Ascending aorta (tissue), 2 donors: ENCODE measurements at places on chromosomes 7 and 10. TPM values are rescaled to one million over a fixed set of nuclear protein-coding genes. Genes with fewer than 3 reads are reported as not detected.
A peak's percentile ranks its signal among the peaks of the same experiment; 100 is the strongest.

AKAP9 gene
- 14.4 TPM for total RNA-seq

DNA sequence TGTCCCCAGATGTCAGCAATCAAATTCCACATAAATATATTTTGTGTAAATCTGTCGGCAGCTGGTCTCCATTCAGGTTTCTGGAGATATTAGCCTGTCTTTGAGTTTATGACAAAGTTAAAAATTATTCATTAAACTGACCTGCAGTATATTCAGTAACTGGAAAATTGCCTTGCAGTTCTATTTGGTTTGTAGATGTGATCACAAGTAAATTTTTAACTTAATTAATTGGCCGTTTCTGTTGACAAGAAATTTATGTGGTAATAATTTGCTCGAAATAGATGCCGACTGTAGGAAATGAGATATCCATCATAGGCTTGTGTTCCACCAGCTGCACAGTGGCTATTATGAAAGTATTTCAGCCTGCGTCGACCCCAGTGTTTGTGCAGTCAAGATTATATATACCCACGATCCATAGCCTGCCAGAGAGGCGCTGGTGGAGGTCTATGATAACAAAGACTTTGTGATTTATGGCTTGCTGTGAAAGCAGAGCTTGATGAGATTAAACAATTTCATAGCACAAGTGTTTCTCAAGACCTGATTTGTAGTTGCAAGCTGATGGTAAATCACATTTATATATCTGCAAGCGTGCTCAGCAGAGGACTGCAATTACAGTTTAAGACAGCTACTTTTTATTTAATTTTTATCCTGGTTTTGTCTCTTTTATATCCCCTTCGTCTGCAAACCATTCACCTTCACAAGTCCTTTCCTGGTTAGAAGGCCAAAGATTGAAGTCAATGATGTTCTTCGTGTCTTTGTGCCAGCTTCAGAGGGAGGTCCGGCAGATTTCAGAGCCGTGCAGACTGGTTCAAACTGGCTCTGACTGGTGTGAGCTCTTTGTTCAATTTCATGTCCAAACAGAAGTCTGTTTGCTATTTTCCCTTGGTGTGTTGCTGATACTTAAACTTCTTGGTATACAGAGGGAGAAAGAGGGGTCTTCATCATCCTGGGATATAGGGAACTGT lies 850.9 kb downstream of the LRMDA start:
- DNase-seq, result no peak
- no peaks in the 10 kb centered on the region for H3K36me3 ChIP-seq
- no peaks in the 10 kb centered on the region for H3K27me3 ChIP-seq

CNPY1 gene
- not detected for total RNA-seq

GRCh38 chr10:26781797-26782196 lies 79.0 kb downstream of the ABI1 start:
- H3K4me1 ChIP-seq, result peaks cover 10% of the 10 kb centered on the region
- no peak for DNase-seq
- no peaks in the 10 kb centered on the region for H3K27me3 ChIP-seq
- H3K27ac ChIP-seq, result peak overlapping the region; percentile 31
- no peak overlapping the region for H3K4me3 ChIP-seq

SEC24C gene
- 65.9 TPM for total RNA-seq

DNA sequence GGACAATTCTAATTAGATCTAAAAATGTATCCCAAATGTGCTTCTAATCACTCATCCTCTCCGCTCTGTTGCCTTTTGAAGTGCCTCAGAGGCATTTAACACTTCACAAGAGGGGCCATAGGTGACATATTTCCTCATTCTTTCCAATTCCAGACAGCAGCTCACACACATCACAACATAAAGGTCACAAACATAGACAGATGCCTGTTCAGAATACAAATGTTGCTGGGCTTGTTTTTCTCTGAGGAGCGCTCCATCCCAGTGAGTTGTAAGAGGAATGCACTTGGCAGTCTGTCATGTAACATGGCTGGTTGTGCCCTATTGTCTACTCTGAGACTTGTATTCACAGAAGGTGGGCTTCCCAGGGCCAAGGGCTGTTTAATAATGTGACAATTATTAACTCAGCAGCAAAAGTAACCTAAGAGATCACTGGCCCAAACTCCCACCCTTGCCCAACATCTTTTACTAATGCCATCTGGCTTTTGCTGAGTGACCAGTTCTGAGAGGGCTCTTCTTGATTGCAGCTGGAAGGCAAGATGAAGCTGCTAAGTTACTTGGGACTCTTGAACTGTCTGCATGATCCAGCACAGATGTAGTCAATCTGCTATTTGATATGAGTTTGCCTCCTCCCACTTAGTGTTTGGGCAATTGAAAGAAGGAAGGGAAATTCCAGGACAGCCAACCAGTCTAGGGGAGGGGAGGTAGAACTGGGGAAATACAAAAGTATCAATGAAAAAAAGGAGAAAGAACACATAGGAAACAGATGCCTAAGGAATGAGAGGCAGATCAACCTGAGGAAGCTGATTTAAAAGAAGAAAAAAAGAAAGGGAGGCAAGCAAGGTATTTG lies 13.6 kb downstream of the PON2 start:
- peaks cover 3% of the 10 kb centered on the region for H3K36me3 ChIP-seq
- no peaks in the 10 kb centered on the region for H3K4me1 ChIP-seq
- H3K27ac ChIP-seq, result no peak overlapping the region
- no peaks in the 10 kb centered on the region for H3K27me3 ChIP-seq
- H3K4me3 ChIP-seq, result no peak overlapping the region
- no peak for DNase-seq

- H3K4me1 ChIP-seq, result no peaks in the 10 kb centered on the region
- no peak for DNase-seq
- H3K36me3 ChIP-seq, result no peaks in the 10 kb centered on the region
- H3K27me3 ChIP-seq, result no peaks in the 10 kb centered on the region
- H3K27ac ChIP-seq, result no peak overlapping the region
Observed at GRCh38 chr7:26813432-26813831, 51.0 kb downstream of the SKAP2 start.

GRCh38 chr7:595621-596010 lies 76.0 kb upstream of the PDGFA start:
- no peak overlapping the region for H3K4me3 ChIP-seq
- H3K27ac ChIP-seq, result no peak overlapping the region
- H3K4me1 ChIP-seq, result peaks cover 42% of the 10 kb centered on the region
- DNase-seq, result no peak
- no peaks in the 10 kb centered on the region for H3K36me3 ChIP-seq

GIMAP4 gene
- 29.5 TPM for total RNA-seq

DNA sequence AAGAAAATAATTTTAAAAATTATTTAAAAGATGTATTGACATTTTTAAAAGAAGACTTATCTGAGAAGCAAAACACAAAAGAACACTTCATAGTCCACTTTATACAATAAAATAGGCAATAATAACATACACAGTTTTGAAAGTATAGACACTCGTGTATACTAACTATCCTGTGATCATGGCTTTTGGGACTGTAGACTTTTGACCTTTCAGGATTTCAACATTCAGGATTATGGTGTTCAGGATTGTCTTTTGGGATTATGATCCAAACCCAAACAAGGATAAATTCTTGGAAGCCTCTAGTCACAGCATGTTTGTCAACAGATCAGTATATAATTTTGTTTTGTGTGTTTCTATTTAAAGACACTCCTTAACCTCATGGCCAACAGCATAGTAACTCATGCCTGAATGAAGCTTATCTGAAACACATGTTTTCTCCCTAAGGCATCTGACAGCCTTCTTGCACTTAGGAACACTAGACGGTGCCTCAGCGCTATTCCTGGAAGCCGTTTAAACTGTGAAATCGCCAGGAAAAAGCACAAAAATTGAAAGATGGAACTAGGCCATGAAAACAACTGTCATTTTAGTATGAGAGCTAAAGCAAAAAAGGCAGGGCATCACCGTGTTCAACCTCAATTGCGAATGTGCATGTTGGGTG lies 29.9 kb downstream of the GSAP start:
- no peak overlapping the region for H3K27ac ChIP-seq
- DNase-seq, result no peak
- H3K27me3 ChIP-seq, result no peaks in the 10 kb centered on the region
- no peak overlapping the region for H3K4me3 ChIP-seq
- H3K4me1 ChIP-seq, result no peaks in the 10 kb centered on the region
- no peaks in the 10 kb centered on the region for H3K36me3 ChIP-seq

DNA sequence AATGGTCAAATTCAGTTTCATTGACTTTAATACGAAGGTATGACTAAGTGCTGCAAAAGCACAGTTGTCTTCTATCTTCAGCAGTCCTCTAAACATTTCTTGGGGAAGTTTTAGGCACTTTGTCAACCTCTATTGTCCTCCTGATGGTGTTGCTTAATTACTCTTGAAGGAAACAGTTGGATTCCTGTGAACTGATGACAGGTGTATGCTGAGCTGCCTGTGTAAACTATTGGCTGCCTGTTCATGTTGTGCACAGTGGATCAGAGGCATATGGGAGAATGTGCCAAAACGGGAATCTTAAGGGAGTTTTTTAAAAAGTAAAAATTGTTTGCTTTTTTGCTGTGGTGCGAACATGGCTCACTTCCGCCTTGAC lies 221.0 kb downstream of the AUTS2 start:
- H3K27ac ChIP-seq, result no peak overlapping the region
- no peak overlapping the region for H3K4me3 ChIP-seq
- H3K36me3 ChIP-seq, result no peaks in the 10 kb centered on the region

GRCh38 chr10:14124941-14125340 lies 205.8 kb downstream of the FRMD4A start:
- H3K4me1 ChIP-seq, result no peaks in the 10 kb centered on the region
- H3K27me3 ChIP-seq, result no peaks in the 10 kb centered on the region
- H3K4me3 ChIP-seq, result no peak overlapping the region
- H3K27ac ChIP-seq, result no peak overlapping the region

- peak overlapping the region; percentile 19 for H3K27ac ChIP-seq
- no peak overlapping the region for H3K4me3 ChIP-seq
Observed at GRCh38 chr7:44386139-44386913, 60.9 kb upstream of the CAMK2B start.

DNA sequence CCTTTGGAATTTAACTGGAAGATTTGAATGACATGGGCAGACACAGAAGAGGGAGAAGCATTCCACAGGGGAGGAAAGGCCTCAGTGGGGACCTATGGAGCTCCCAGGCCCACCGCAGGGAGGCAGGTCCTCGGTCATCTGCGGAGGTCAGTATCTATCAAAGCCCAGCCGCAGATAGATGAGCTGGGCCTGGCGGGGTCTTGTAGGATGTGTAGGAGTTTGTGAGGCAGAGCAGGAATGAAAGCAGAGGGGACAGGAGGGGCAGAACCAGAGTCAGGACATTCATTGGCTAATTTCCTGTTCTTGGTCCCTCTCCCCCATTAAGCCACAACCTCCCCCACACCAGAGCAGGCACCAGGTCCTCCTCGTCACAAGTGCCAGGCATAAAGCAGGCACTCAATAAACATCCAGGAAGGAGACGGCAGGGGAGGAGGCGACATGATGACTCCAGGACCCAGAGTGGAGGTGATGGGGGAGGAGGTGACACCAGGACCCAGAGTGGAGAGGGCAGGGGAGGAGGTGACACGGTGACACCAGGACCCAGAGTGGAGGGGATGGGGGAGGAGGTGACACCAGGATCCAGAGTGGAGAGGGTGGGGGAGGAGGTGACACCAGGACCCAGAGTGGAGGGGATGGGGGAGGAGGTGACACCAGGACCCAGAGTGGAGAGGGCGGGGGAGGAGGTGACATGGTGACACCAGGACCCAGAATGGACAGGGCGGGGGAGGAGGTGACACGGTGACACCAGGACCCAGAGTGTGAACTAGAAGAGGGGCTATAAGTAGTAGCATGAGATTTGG lies 83.7 kb upstream of the PDGFA start:
- DNase-seq, result no peak
- peaks cover 20% of the 10 kb centered on the region for H3K4me1 ChIP-seq
- H3K27me3 ChIP-seq, result no peaks in the 10 kb centered on the region
- H3K27ac ChIP-seq, result peak overlapping the region; percentile 99
- peak overlapping the region; percentile 32 for H3K4me3 ChIP-seq

FBXL13 gene
- total RNA-seq, result 0.75 TPM

ADARB2 gene
- not detected for total RNA-seq

GRCh38 chr10:96656198-96656577 lies 64.1 kb downstream of the PIK3AP1 start:
- H3K4me3 ChIP-seq, result no peak overlapping the region
- no peaks in the 10 kb centered on the region for H3K27me3 ChIP-seq
- no peaks in the 10 kb centered on the region for H3K36me3 ChIP-seq
- H3K27ac ChIP-seq, result no peak overlapping the region
- H3K4me1 ChIP-seq, result no peaks in the 10 kb centered on the region
- no peak for DNase-seq

POMZP3 gene
- total RNA-seq, result 9.8 TPM

KCNIP2 gene
- 1.1 TPM for total RNA-seq

ZNF107 gene
- 0.85 TPM for total RNA-seq

- no peaks in the 10 kb centered on the region for H3K4me1 ChIP-seq
- DNase-seq, result no peak
- H3K4me3 ChIP-seq, result no peak overlapping the region
- no peaks in the 10 kb centered on the region for H3K36me3 ChIP-seq
- H3K27me3 ChIP-seq, result no peaks in the 10 kb centered on the region
Observed at GRCh38 chr7:92629779-92630178, 39.6 kb upstream of the FAM133B start.
